ENCODE measurements at places on chromosomes 12 and 14. TPM values are rescaled to one million over a fixed set of nuclear protein-coding genes. Genes with fewer than 3 reads are reported as not detected.

DNA sequence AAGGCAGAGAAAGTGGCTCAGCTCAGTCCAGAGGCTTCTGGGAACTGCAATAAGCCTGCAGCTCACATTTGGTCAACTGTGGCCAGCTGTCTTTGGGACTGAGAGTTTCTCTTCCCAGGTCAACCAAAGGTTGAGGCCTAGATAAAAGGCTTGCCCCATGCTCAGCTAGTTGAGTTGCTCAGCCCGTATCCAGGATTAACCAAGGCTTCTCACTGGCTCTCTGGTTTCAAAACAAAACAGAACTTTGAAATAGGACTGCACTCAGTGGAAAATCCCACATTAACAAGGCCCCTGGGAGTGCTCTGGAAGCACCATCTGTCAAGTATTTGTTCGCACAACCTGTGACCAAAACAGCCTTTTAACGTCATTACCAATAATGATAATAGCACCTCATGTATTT lies 40.3 kb upstream of the NUAK1 start:
- no peaks in the 10 kb centered on the region for H3K4me1 ChIP-seq
- H3K27me3 ChIP-seq: peaks cover 5% of the 10 kb centered on the region
- H3K36me3 ChIP-seq: no peaks in the 10 kb centered on the region

DNA sequence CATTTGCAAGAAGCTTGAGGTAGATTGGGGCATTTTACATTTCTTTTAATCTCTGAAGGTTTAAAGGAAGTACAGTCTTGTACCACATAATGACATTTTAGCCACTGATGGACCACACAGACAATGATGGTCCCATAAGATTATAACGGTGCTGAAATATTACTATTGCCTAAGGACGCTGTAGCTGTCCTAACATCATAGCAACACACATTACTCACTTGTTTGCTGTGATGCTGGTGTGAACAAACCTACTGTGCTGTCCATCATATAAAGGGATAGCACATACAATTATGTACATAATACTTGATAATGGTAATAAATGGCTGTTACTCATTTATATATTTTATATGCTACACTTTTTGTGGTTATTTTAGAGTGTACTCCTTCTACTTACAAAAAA lies 127.1 kb upstream of the CPNE8 start:
- no peaks in the 10 kb centered on the region for H3K4me1 ChIP-seq
- H3K27ac ChIP-seq: no peak overlapping the region
- H3K4me3 ChIP-seq: no peak overlapping the region
- H3K36me3 ChIP-seq: no peaks in the 10 kb centered on the region

Gene SMAGP
- total RNA-seq: 0.69 TPM

Gene GPRC5A
- total RNA-seq: 0.14 TPM

Data from activated CD4-positive, alpha-beta T cell treated with anti-CD3 and anti-CD28 coated beads for 36 hours (primary cell).